ENCODE measurements at places on chromosomes 7 and 10.

GRCh38 chr7:7330997-7331396, 148.7 kb downstream of the C1GALT1 start:
- no peak for DNase-seq

DNA sequence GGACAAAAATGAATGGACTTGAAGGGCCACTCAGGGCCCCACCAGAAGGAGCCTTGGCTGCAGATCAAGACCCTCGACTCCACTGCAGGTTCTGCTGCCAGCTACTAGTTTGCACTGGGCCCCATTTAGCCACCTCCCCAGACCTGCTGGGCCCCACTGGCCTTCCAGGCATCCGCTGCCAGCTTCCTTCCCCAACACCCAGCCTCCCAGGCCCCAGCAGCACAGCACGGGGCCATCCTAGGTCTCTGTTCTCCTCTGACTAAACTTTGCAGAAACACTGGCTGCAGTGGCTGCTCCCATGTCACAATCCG, 277.4 kb upstream of the KLF14 start:
- peak; percentile 61 for DNase-seq

GRCh38 chr10:43265799-43266721, 805 bp downstream of the RASGEF1A start:
- DNase-seq = no peak

- DNase-seq = no peak
Measured at GRCh38 chr7:158419238-158419785, 168.3 kb downstream of the PTPRN2 start.
